Skeletal muscle cell (primary cell): ENCODE measurements at places on chromosomes 13 and 19.

GRCh38 chr13:26425443-26426358 is 131.8 kb upstream of the WASF3 start:
- no peak for DNase-seq

- DNase-seq, result no peak
These were observed 11.5 kb downstream of the ZNF552 start for GRCh38 chr19:57803265-57803593.

DNA sequence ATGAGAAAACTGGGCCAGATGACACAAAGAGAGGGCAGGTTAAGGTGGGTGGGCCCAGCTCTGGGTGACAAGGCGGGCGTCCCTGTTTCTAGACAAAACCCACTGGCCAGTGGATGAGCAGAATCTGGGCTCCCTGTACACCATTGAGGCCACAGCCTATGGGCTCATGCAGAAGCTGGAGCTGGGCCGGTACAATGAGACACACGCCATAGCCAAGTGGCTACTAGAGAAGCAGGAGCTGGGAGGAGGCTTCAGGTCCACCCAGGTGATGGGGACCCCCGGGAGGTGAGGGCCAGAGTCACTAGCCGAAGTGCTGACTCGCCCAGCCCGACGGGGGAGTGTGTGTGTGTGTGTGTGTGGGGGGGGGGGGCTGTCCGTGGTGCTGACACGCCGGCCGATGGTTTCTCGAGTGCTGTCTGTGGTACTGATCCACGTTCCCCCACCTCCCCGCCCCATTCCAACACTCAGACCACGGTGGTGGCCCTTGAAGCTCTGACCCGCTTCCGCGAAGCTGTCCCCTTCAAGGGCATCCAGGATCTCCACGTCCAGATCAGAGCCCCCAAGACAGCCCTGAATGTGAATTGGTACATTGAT is 24.3 kb upstream of the SHFL start:
- DNase-seq, result no peak

GRCh38 chr19:7654401-7654800 is 14.4 kb upstream of the RETN start:
- DNase-seq, result no peak

GRCh38 chr19:32177686-32178085 is 167.7 kb upstream of the ZNF507 start:
- DNase-seq, result no peak

- DNase-seq, result no peak
These were observed 6.7 kb upstream of the MADCAM1 start for GRCh38 chr19:489418-490196.

DNA sequence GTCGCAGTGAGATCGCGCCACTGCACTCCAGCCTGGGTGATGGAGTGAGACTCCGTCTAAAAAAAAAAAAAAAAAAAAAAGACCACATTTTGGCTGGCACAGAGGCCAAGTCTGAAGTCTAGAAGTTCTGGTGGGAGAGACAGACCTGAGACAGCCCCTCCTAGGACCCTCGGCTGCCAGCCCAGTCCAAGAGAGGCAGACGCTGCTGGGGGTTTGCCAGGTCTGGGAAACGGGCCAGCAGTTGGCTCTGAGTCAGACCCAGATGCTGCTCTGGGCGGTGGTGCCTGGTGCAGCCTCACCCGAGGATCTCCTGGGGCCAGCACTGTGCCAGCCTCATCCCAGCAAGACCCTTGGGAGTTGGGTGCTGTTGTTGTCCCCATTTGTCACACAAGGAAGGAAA is 5.8 kb downstream of the FCHO1 start:
- DNase-seq, result no peak

- DNase-seq, result no peak
These were observed 240.5 kb downstream of the SLC7A1 start for GRCh38 chr13:29355029-29355428.

DNA sequence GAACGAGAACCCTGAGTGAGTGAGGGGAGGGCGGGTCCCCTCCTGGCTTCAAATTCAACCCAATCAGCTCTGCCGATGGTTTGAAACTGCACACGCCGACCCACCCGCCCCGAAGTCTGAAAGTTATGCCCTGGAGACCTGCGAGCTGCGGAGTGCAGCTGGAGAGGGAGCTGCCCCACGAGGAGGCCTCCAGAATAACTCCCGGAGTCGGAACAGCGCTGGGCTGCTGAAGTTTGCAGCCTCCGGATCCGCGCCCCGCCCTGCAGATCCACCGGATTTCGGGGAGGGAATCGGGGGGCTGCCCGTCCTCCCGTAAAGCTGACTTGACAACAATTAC is 7.0 kb downstream of the POU4F1 start:
- no peak for DNase-seq

GRCh38 chr13:22194106-22194805 is 523.4 kb downstream of the FGF9 start:
- no peak for DNase-seq

DNA sequence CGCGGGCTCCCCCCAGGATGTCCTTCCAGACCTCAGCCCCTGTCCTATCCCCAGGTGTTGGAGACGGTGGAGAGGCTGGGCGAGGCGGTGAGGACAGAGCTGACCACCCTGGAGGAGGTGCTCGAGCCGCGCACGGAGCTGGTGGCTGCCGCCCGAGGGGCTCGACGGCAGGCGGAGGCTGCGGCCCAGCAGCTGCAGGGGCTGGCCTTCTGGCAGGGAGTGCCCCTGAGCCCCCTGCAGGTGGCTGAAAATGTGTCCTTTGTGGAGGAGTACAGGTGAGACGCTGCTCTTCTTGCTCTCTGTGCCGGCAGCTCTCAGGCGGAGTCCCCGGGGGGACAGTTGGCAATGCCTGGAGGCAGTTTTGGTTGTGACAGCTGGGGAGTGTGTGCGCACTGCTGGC is 6.9 kb downstream of the TTYH1 start:
- DNase-seq, result no peak

GRCh38 chr13:110350049-110350448 is 43.0 kb downstream of the COL4A2 start:
- no peak for DNase-seq

DNA sequence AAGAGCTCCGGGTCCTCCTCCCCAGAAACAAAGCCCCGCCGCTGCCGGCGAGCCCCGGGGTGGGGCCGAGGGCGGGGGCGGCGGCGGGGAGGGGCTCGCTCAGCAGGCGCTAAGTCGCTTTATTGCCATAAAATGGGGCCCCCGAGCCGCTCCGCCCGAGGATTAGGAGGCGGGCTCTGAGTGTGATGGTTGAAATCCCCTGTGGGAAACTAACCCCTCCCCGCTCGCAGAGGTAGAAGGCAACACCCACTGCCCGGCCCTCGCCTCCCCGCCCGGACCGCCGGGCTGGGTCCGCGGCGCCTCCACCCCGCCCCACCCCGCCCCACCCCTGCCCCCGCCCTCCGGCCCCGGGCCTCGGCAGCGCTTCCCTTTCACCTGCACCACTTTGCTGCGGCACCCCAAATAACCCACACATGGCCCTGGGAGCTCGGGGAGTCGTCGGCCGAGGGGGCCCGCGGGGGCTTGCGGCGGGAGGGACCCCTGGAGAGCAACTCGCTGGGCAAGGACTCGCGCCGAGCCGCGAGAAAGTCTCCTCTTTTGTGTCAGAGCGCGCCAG is at the start of gene KLF12:
KLF12 (minus strand) TSS at position 184 of the 556 bp plus-strand sequence.
- peak; percentile 94 for DNase-seq

- no peak for DNase-seq
These were observed 4.0 kb downstream of the SCAF1 start for GRCh38 chr19:49645995-49646394.

- no peak for DNase-seq
These were observed 1.0 kb downstream of the SMIM24 start for GRCh38 chr19:3479177-3479833.

GRCh38 chr13:113962975-113963374 is 10.9 kb downstream of the C13orf46 start:
- no peak for DNase-seq

GRCh38 chr13:74986609-74987008 is 495.4 kb downstream of the TBC1D4 start:
- DNase-seq, result no peak

DNA sequence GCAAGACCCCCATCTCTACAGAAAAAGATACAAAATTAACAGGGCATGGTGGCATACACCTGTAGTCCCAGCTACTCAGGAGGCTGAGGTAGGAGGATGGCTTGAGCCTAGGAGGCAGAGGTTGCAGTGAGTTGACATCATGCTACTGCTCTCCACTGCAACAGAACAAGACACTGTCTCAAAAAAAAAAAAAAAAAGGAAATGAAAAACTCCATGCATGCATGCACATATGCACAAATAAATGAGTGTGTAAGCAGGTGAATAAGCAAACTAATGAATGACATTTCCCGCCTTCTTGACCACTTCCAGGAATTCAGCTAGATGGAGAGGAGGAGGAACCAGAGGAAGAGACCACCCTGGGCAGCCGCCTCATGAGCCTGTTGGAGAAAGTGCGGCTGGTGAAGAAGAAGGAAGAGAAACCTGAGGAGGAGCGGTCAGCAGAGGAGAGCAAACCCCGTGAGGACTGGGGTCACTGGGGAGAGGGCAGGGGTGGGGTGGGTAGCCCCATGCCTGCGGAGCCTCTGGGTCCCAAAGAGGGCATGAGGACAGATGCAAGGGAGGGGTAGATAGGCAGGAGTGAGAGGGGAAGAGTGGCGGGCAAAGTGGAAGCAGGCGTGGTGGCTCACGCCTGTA is 58.8 kb downstream of the RYR1 start:
- DNase-seq, result no peak
